ENCODE measurements at places on chromosomes 6 and 20.

DNA sequence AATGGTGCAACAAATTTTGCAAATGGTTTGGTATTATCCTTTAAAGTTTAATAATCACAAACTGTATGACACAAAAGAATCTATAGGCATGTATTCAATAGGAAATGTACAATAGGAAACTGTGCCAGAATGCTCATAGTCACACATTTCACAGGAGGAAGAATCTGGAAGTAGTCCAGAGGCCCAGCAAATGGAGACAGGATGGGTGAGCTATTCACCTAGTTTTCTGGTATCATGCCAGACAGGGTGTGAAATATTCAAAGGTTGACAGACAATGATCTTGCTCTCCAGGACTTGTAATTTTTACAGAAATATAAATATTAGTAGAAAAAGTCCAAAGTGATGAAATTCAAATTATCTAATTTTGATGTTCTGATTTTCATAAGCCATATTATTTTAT lies 520.1 kb upstream of the IMPG1 start:
- no peak for DNase-seq

DNA sequence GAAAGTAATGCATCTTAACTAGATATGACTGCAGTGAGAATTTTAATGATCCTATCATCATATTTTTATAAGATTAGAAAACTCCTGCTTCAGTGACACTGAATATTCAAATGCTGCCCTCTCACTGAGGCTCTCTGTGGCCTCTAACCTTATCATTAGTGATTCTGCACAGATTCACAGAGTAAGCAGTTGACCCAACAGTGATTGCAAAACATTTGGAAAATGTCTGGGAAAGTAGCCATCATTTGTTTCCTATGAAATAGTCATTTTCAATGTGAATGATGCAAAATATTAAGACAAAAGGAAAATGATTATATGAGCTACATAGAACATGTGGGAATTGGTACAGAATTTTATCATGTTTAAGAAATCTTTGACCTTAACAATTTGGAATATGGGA lies 210.3 kb downstream of the TBX18 start:
- no peak for DNase-seq

- no peak for DNase-seq
Measured at GRCh38 chr6:99521633-99522151, 6.5 kb upstream of the USP45 start.

DNA sequence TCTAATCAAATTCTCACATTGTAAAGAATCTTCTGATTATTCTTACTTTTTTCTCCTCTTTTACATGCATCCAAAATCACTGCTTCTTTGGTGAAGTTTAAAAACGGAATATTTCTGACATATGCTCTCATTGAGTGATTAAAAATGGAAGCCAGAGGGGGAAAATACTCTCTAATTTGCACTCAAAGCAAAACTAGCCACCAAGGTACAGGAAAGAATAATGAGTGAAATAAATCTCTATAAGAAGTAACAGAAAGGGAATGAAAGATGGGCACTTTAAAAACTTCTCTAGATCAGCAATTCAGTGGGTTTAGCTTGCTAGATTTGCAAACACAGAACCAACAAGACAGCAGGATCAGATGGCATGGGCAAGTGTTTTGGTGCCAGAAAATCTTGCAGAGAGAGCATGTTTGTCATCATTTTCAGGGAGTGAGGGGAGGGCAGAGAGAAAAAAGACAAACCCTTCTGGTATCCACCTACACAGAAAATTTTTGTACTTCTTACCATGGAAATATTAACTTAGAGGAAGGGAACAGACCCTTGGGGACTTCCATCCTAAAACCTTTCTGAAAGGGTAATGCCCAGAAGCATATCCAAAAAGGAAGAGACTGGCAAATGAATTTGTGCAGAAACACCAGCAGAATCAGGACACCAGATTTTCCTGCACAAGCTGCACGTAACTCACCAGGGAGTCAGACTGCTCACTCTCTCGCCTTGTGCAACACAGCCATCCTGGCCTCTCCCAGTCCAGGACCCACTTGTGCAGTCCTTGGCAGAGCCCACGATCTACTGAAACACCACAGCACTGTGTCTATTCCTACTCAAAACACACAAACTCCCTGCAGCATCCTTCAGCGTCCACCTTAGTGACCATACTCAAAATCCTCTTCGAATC lies 270.2 kb upstream of the PRDM1 start:
- peak; percentile 53 for DNase-seq

- no peak for DNase-seq
Measured at GRCh38 chr6:71190809-71191208, 97.8 kb upstream of the OGFRL1 start.

DNA sequence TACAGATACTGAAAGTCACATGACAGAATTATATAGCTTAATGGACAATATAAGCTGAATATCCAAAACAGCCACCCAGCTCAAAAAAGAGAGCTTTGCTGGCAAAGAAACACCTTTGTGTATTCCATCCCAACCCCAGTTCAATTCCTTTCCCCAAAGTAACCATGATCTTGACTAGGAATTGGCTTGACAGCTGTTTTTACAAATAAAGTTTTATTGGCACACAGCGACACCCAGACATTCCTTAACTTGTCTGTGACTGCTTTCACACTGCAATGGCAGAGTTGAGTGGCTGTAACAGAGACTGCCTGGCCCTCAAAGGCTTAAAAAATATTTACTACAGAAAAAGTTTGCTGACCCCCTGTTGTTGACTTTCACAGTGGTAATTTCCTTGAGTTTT lies 264.0 kb upstream of the TSHZ2 start:
- DNase-seq, result no peak

- peak; percentile 93 for DNase-seq
Measured at GRCh38 chr6:4941782-4942672, 61.8 kb downstream of the RPP40 start.

DNA sequence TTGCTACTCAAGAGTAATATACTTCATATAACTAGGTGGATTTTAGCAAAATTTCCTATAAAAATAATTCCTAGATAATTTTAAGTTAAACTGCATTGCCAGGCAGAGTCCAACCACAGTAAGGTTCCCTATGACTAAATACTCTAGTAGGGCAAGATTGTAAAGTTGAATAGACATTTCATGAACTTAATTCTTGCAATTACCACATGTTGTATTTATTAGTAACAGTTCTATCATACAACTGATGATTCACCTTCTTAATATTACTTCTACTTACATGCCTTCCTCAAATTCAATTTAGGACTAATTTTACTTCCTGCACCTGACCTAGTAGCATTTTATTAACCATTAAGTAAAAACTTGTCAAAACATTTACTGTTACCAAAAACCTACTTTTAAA lies 266.7 kb upstream of the THEMIS start:
- no peak for DNase-seq

- no peak for DNase-seq
Measured at GRCh38 chr6:43823390-43823789, 53.4 kb downstream of the VEGFA start.

DNA sequence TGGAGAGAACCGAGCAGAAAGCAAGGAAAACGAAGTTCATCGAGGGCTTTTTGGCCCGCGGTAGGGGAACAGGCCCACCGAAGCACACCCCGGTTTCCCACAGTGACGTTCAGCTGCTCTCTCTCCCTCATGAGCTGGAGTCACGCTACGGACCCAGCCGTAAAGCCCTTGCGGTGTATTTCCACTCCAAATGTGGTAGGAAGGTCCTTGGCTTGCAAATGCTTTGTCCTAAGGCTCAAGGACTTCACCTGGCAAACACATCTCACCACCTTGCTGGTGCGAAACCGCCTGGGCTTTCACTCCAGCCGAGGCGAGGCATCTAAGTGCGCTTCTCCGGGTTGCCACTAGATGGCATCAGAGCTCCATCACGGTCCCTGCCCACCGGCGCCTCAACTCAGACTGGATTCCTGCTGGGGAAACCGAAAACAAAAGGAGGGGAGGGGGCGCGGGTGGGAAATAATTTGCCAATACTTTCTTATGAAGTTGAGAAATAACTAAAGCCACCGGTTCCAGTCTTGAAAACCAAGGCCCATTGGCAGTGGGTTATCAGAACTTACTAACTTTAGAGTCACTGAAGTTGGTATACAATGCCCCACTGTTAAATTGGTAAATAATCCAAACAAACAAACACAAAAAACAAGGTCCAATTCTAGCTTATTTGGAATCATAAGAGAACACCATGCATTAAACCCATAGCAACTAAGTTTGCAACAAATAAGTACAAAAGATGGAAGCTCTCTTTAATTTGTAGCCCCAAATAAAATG lies 13.4 kb upstream of the FOXC1 start:
- no peak for DNase-seq

DNA sequence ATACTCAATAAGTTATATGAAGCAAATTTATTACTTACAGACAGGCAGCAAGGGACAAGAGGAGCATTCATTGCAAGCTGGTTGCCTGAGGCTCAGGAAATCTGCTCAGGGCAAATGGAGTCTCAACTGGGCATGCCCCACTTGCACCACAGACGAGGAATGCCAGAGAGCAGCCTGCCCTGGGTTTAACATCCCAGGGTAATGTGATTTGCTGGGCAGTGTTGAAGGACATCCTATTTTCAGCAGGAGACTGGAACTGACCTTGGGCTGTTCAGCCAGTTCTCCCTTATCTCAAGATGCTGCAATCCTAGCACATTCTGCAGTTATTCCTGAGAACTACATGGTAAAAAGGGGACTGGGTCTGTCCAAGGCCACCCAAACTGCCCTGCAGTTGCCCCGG lies 3.8 kb upstream of the ENTPD6 start:
- DNase-seq, result no peak

DNA sequence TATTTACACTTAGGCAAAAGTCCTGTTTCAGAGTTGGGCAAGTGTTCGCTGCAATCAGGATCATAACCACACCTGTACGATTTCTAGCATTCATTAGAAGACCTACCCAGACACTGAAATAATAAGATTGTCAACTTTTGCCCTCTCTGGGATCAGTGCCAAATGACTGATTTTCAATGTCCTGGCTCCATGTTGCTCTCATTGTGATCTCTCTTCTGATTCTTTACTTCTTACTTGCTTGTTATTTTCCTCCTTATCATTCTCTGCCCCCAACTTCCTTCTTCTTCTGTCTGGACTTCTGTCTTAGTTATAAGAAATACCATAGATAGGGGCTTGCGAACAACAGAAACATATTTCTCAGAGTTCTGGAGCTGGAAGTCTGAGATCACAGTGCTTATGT lies 94.4 kb upstream of the BMP2 start:
- no peak for DNase-seq

GRCh38 chr6:91437315-91437729 lies 850.5 kb upstream of the MAP3K7 start:
- DNase-seq, result no peak

DNA sequence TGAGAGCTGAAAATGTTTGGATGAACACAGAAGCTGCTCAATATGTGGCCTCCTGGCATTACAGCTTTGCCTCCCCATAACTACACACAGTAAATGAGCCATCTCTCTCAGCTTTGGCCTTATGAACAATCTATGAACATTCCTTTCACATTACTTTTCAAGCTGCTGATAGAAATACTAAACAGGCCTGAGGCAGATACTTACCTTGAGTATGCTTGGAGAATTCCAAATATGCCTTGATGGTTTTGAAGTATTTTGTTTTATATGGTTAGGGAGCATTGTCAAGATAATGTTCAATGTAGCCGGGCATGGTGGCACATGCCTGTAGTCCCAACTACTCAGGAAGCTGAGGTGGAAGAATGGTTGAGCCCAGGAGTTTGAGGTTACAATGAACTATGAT lies 104.5 kb downstream of the CD24 start:
- no peak for DNase-seq

GRCh38 chr20:11797156-11797555 lies 120.5 kb upstream of the BTBD3 start:
- DNase-seq, result no peak

DNA sequence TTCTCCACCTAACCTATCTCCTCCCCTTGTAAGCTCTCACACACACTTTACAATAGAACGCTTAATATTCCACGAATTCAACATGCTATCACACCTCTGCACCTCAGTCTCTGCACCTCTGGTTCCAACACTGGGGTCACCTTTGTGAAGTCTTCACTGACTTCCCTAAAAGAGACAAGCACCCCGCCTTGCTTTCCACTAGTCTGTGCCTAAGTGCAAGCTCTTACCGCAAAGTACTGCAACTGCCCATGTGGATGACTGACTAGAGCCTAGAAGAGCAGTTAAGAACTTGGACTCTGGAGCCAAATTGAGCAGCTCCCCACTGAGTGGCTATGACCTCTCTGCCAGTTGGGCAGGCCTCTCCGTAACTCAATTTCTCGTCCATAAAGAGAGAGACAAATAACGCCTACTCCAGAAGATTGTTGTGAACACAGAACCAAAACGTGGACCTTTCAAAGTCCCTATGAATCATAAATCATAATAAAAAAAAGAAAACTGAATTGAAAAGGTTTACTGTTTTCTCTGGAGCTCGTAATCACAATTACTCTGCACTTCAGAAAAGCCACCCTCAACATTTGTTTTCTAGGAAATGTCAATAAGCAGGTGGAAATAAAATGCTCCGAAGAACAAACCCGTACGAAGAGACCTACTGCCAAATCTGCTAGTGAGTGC lies 1.2 kb downstream of the IFNGR1 start:
- DNase-seq, result peak; percentile 22

DNA sequence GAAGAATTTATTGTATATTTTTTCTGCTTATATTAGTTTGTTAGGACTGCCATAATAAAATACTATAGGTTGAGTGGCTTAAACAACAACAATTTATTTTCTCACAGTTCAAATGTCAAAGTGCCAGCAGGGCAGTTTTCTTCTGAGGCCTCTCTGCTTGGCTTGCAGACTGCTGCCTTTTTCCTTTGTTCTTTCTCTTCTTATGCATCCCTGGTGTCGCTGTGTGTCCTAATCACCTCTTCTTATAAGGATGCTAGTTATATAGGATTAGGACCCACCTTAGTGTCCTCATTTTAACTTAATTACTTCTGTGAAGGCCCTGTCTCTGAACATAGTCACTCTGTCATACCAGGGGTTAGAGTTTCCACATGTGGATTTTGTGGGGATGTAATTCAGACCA lies 354.4 kb downstream of the NKAIN2 start:
- DNase-seq, result no peak

GRCh38 chr6:63478734-63479133 lies 93.5 kb upstream of the LOC128125822 start:
- no peak for DNase-seq

DNA sequence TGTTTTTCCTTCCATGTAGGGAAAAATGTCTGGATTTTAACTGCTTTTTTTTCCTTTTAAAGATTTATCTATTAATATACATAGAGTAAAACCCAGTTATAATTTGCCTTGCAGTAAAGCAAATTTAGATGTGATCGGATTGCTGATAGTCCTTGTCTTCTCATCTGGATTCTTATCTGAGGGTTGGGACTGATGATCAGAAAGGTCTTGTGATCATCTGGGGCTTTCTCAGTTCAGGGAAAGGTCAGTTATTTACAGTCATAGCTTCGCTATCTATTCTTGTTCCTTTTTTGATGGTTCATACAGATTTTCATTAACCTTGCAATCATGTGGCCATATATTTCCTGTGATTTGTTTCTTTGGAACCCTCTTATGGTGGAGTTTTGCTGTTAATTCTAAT lies 63.8 kb upstream of the CLDN20 start:
- no peak for DNase-seq
